AG08396 (cell line): ENCODE measurements at places on chromosomes 4 and X.

GRCh38 chr4:16045687-16046086 lies 38.1 kb downstream of the PROM1 start:
- DNase-seq: no peak

- DNase-seq: peak; percentile 46
Observed at GRCh38 chr4:20252656-20253282, 1.1 kb downstream of the SLIT2 start.

GRCh38 chr4:17511051-17511450 lies 839 bp downstream of the QDPR start:
- DNase-seq: peak; percentile 32

- no peak for DNase-seq
Observed at GRCh38 chr4:42148425-42148824, 4.0 kb downstream of the BEND4 start.

DNA sequence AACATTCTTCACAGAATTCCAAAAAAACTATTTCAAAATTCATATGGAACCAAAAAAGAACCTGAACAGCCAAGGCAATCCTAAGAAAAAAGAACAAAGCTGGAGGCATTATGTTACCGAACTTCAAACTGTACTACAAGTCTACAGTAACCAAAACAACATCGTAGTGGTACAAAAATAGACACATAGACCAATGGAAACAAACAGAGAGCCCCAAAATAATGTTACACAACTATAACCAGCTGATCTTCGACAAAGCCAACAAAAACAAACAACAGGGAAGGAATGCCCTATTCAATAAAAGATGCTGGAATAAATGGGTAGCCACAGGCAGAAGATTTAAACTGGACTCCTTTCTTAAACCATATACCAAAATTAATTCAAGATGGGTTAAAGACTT lies 1189.6 kb downstream of the PCDH18 start:
- DNase-seq: no peak

GRCh38 chr4:104494822-104495559 lies at the start of gene CXXC4:
Gene CXXC4, minus strand, starts transcription at chr4:104494894. Its CDS starts 3,092 bp downstream, at chr4:104491802.
- DNase-seq: peak; percentile 37

DNA sequence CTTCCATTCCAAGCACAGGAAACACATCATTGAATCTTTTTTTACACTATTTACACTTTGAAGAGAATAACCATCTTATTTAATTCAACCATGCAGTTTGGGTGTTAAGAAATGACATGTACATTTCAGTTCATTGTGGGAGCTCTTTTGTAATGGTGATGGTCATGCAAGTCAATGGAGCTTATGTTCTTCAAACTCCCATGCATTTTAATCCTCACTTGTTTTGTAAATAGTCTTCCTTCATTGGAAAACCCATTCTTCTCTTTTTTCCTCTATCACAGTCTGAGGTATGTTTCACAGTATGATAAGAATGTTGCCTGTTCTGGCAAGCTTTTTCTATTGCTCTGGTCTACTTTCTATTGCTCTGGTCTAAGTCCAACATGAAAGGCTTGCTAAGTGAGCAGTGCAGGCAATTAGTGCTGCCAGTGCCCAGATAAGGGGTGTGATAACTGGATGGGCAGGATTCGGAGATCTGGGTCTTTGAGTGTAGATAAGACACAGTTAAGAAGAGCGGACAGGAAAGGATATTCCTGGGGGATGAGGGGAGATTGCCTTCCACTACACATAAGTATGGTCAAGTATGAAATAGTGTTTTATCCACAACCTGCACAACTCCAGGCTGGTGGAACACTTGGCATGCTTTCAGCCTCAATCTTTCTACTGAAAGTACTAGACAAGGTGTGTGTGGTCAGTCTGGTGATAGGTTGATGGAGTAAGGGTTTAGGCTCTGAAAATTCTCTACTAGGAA lies 17.1 kb downstream of the AFP start:
- DNase-seq: no peak
